A549 (cell line): ENCODE measurements at places on chromosomes 12 and 14. TPM values are rescaled to one million over a fixed set of nuclear protein-coding genes. Genes with fewer than 3 reads are reported as not detected.

GPRC5A gene
- 173 to 207 TPM (median 197 TPM) in 3 replicates for polyA plus RNA-seq

RDH16 gene
- 0.06 to 0.09 TPM (median 0.08 TPM) in 3 replicates for polyA plus RNA-seq

HSP90AA1 gene
- polyA plus RNA-seq, result 1,680 to 2,326 TPM (median 1,864 TPM) in 3 replicates

ACVRL1 gene
- 0.05 TPM in 1 of 3 replicates, not detected in the others for polyA plus RNA-seq

RHNO1 gene
- polyA plus RNA-seq, result 35.7 to 37.6 TPM (median 37.1 TPM) in 3 replicates

GPATCH2L gene
- 17.8 to 19.6 TPM (median 18.2 TPM) in 3 replicates for polyA plus RNA-seq

TOMM20L gene
- not detected in 3 replicates for polyA plus RNA-seq

CCDC196 gene
- polyA plus RNA-seq, result not detected in 3 replicates

CABP1 gene
- 0.08 to 0.16 TPM (median 0.15 TPM) in 3 replicates for polyA plus RNA-seq

CBLN3 gene
- 1.1 to 1.5 TPM (median 1.4 TPM) in 3 replicates for polyA plus RNA-seq

AICDA gene
- 0.05 to 0.16 TPM (median 0.05 TPM) in 3 replicates for polyA plus RNA-seq

PPFIBP1 gene
- 24.8 to 31.4 TPM (median 29.8 TPM) in 3 replicates for polyA plus RNA-seq

CSRNP2 gene
- 9.9 to 11.1 TPM (median 10.3 TPM) in 3 replicates for polyA plus RNA-seq

ASCL1 gene
- polyA plus RNA-seq, result not detected in 3 replicates

TMEM132D gene
- not detected in 3 replicates for polyA plus RNA-seq

WNT1 gene
- polyA plus RNA-seq, result not detected in 3 replicates

TAS2R13 gene
- polyA plus RNA-seq, result not detected in 3 replicates

MORN3 gene
- 0.17 to 0.28 TPM (median 0.26 TPM) in 3 replicates for polyA plus RNA-seq

RHOJ gene
- polyA plus RNA-seq, result not detected in 3 replicates

GPR137C gene
- 0.14 to 0.27 TPM (median 0.22 TPM) in 3 replicates for polyA plus RNA-seq

GPR65 gene
- polyA plus RNA-seq, result not detected in 3 replicates

SLC5A8 gene
- not detected in 3 replicates for polyA plus RNA-seq

FBXL14 gene
- polyA plus RNA-seq, result 6.5 to 8.1 TPM (median 7.1 TPM) in 3 replicates
